ENCODE measurements at places on chromosomes 5 and 9.

- DNase-seq: no peak
Observed at GRCh38 chr9:86250123-86250522, 9.3 kb downstream of the C9orf153 start.

DNA sequence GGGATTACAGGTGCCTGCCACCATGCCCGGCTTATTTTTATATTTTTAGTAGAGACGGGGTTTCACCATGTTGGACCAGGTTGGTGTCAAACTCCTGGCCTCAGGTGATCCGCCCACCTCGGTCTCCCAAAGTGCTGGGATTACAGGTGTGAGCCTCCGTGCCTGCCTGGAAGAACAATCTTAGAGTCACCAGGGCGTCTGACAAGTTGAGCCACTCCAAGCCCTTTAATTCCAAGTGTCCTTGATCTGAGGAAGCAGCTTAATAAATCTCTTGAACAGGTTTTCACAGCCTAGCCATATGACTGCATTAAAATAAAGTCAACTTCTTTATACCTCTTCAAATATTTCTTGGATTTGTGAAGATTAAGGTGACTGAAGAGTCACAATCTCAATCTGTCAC lies 31.5 kb downstream of the SLC44A1 start:
- no peak for DNase-seq

DNA sequence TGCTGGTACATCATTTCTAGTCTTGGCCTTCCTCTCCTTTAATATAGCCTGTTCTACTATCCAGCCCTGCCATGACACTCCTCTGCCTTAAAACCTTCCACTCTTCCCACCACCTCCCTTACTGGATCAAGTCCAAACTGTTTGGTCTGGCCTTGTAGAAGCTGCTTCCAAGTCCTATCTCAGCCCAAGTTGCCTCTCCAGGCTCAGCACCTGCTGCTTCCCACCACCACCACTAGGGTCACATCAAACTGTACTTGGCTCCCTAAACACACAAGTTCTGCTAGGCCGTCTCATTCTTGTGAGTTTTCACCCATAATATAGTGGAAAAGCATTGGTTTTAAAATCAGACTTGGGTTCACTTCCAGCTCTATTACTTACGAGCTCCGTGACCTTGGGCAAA lies 1.4 kb downstream of the NDUFA8 start:
- DNase-seq: no peak

DNA sequence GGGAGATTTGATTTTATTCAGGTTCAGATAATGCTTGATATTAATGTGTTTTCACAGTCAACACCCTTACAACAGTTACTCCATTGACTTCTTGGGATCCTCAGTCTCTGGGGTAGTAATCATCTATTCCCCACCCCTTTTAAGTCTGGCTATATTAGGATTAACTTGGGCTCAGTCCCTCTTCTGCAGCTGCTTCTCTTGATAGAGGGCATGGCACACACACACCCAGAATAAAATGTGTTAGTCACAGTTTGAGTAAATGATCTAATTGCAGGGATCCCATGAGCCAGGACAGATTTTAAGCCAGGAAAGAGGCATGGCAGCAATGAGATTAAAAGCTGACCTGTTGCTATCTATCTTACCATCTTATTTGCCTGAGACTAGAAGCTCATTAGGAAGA lies 53.7 kb upstream of the VLDLR start:
- no peak for DNase-seq

GRCh38 chr5:129619782-129620181 lies 128.1 kb upstream of the MINAR2 start:
- no peak for DNase-seq

- no peak for DNase-seq
Observed at GRCh38 chr5:28850320-28850921, 1812.0 kb upstream of the CDH9 start.

DNA sequence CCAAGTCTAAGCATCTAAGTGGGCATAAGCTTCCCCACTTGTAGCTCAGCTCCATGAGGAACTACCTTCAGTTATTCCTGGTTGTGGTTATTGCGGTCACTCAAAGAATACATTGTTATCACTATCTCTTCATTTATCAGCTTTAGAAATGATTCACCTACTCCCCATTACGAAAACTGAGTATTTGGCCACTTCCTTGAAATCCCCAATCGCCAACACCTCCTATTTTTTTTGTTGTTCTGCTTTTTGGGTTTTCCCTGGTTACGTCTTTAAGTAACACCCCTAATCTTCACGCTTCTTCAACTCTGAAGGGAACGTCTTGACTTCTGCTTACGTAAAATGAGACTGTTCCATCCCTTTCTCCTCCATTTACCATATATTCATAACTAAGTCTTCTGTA lies 20.7 kb downstream of the MAPK9 start:
- no peak for DNase-seq

GRCh38 chr5:9513827-9514226 lies 32.0 kb downstream of the SEMA5A start:
- no peak for DNase-seq

GRCh38 chr5:105639068-105639467 lies 2031.7 kb downstream of the EFNA5 start:
- no peak for DNase-seq

DNA sequence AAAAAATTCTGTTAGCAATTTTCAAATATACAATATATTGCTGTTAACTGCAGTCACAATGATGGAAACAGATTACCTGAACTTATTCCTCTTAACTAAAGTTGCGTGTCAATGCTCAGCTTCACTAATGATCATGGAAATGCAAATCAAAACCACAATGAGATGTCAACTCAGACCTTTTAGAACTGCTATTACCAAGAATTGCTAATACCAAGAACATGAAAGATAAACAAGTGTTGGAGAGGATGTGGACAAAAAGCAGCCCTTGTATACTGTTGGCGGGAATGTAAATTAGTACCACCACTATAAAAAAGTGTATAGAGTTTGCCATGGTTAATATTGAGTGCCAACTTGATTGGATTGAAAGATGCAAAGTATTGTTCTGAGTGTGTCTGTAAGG lies 1409.7 kb upstream of the CDH18 start:
- DNase-seq: no peak

DNA sequence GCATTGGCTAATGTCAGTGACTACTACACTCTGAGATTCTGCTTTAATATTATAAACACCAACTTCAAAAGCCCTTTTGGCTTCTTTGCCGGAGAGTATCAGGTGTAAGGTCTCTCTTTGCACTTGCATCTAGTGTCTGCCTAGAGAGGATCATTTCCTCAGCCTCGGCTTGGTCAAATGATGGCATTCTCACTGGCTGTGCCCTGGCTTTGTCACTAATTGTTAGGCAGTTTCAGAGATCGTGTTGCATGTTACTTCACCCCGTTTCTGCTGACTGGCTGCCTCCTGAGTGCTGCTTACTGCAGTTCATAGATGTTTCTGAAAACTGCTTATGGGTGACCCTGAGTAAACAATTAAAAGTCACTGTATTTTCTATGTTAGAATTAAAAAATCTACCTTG lies 48.8 kb downstream of the SLC1A3 start:
- DNase-seq: no peak

GRCh38 chr5:6328173-6328572 lies 50.2 kb downstream of the MED10 start:
- DNase-seq: no peak

- DNase-seq: no peak
Observed at GRCh38 chr5:90355635-90356034, 53.9 kb downstream of the CETN3 start.

DNA sequence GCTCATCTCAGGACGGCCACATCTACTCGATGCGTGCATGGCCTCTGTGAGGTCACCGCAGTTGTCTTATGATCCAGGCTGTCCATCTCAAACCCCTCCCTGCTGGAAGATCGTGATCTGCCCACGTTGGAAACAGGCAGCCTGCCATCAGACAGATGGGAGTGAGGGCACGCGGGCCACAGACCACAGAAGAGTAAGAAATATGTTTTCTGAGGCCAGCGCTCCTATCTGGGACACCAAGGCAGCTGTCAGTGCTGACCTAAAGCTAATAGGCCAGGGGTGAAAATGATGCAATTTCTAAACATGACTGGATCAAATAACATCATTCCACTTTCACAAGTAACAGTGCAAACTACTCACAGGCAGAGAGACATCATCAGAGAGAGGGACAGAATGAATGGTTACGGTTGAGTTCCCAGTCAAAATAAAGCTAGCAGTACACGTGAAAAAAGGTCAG lies 57.1 kb upstream of the CER1 start:
- DNase-seq: no peak

DNA sequence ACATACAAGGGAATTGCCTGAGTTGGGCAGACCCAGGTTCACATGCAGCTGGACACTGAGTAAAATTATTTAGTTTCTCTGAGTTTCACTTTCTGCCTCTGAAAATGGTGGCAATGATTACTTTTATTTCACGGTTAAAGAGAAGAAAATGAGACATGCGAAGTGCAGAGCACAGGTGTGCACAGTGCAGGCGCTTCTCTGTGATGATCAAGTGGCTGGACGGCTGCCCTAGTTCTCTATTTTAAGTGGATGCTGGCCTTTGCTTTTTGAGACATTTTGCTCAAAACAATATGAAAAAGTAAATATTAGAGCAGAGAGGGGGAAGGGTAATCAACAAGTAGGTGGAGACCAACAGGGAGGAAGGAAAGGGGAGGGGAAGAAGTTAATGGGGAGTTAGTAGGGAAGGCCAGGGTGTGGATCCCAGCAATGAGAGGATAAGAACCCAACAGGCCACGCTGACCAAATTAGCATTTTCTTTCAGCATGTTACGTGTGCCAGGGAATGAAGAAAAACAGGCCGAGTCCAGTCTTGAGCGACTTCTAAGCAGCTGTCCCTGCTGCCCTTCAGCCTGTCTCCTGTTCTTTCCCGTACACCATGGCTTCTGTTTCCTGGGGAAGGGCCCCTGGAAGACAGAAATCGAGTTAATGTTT lies 16.1 kb downstream of the SNX18 start:
- no peak for DNase-seq

DNA sequence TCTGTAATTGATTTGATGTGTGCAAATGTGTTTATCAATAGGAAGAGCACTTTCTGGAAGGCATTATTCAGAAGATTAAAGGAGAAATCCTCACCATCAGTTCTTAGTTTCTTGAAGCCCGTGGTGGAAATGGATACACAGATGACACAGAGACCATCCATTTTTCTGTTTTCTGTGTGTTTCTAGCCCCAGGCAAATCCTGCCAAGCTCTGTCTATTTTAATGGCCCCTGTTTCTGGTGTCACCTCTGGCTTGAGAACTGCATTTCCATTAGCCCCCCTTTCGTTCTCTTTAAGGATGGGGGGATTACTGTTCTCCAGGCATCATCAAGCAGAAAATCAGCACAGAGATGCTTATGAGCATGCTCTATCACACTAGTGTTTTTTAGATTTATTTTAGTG lies 37.3 kb downstream of the DAPK1 start:
- DNase-seq: no peak

DNA sequence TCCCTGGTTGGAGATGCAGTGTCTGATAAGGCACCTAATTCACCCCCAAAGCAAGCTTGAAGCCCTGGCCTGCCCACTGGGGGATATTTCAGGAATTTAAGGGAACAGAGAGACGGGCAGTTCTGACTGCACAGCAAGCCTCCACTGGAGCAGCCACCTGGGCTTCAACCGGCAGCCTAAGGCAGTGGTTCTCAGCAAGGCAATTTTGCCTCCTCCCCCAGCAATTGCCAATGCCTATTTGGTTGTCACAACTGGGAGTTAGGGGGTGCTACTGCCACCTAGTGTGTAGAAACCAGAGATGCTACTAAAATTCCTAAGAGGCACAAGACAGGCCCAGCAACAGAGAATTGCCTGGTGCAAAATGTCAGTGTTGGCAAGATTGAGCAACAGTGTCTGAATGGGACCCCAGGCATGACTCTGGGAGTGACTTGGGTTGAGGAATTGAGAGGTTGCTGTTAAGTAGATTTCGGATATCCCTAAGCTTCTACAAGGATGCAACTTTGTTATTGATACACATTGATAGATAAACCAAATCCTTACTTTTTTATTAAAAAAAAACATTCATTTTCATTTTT lies 58.7 kb upstream of the CTSL start:
- DNase-seq: no peak

DNA sequence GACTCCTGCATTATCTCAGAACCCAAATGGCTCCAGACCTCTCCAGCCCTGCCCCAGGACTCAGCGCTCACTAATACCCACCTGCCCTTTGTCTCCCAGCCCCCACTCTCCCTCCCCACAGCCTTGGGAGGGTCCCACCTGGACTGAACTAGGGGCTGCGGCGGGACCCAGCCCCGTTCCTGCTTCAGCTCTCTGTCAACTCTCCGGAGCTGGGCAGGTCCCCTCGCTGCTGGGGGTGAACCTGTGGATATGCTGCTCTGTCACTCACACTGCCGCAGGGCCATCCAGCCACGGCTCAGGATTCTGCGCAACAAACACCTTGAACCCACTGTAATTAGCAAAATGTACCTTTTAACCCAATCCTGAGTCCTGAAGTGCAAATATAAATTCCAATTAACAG lies 36.8 kb downstream of the NDUFS6 start:
- no peak for DNase-seq

GRCh38 chr5:134106991-134107701 lies 7.3 kb upstream of the TCF7 start:
- no peak for DNase-seq

GRCh38 chr9:92974761-92975755 lies 27.7 kb downstream of the FGD3 start:
- no peak for DNase-seq

GRCh38 chr9:129751841-129752801 lies 721 bp downstream of the PTGES start:
- DNase-seq: no peak

- no peak for DNase-seq
Observed at GRCh38 chr5:6026766-6027406, 351.5 kb downstream of the MED10 start.

GRCh38 chr5:56565283-56565615 lies 250.1 kb upstream of the MAP3K1 start:
- no peak for DNase-seq

DNA sequence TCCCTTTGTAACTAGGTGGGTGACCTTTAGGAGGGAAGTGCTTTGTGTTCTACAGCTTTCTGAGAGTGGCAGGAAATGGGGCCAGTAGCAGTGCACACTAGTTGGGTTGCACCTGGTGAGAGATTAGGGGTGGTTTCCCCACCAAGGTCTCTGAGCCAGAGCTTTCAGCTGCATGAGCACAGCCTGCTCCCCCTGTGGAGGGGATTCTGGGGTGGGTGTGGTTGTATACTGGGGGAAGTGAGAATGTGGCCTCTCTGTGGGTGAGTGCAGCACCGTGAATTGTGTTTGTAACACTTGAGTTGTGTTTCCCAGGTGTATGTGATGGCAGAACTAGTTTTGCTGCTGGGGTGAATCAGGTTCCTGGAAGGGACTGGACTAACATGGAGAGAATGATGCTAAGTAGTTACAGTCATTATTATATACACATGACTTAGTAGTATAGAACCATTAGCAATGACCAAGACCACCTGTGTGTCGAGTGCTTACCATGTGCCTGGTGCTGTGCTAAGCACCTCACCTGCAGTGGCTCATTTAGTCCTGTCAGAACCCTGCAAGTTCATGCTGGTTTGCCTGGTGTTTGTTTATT lies 11.8 kb upstream of the CXXC5 start:
- peak; percentile 27 for DNase-seq

DNA sequence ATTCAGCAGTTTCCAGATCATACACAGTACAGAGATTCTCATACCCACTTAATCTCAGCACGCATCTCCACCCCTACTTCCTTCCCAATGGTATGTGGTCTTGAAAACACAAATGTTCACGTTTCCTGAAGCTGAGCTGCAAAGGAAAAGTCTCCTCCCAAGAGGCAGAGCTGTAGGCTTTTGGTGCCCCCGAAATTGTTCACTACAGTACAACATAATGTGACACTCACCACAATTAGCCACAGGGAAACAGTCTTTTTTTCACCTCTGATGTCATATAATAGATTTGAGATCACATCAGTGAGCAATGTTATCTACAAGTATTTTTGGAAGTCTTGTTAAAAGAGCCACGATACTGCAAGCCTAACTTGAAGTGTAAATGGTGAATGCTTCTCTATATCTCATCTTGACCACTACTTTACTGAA lies 40.2 kb downstream of the NFIB start:
- DNase-seq: no peak
